ENCODE measurements at places on chromosomes 11 and 22.

GRCh38 chr11:74683279-74683871, 47.9 kb downstream of the CHRDL2 start:
- no peak for DNase-seq

DNA sequence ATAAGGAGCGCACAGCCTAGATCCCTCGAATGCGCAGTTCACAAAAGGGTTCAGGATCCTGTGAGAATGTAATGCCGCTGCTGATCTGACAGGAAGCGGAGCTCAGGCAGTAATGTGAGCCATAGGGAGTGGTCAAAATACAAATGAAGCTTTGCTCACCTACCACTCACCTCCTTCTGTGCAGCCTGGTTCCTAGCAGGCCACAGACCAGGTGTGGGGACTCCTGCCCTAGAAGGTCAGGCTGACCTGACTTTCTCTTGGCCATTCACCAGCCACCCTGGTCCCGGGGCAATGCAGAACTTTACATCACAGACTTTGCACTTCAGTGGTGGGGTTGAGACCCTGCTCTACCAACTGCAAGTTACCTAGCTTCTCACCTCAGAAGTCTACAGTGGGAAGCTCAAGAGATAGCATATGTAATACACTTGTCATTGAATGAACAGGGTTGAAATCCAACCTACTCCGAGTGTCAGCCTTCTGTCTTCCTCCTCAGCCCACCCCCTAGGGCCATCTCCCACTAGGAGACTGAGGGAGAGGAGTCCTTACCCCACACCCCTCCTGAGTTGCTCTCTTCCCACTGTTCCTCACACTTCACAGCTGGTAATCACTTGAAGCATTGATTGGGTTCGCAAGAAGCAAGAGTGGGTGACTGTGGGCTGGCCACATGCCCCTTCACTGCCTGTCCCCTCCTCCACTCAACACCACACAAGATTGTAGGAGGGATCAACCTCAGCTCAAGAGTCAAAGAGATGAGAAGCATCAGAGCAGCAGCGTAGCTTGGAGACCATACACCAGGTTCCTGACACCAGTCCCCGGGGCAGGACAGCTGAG, 2.0 kb upstream of the KCNJ1 start:
- no peak for DNase-seq

- DNase-seq, result peak; percentile 18
These were observed 17.8 kb upstream of the GLB1L2 start for GRCh38 chr11:134313821-134314607.

DNA sequence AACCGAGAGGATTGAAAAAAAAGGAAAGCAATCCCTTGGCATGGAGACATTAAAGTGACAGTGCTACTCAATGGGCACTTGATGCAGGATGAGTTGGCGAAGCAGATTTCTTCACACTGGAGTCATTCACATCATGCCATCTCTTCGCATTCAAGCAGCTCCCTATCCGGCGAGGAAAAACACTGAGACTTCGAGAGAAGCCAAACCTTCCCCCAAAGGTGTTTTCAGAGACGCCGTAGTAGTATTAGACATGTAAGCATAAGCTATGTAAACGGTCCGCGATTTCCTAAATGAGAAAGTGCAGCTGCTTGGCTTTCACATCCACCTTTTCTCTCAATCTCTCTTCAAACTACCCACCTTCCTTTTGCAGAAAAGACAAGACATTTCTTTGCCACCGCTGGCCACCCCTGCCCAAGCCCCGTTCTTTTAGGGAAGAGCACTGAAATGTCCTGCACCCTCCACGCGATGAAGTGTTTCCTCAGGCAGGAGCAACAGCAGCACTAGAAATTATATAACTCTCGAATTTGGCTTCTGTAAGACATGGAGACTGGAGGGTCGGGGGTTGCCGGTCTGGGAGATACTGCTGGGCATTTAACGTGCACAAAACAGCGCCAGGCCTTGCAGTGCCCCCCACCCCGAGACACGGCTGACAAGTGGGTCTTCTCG, at the start of gene DLG2:
Gene DLG2, minus strand, starts transcription at position 13 of the 666 bp plus-strand sequence.
- peak; percentile 50 for DNase-seq

GRCh38 chr11:76807206-76807875, 24.2 kb downstream of the TSKU start:
- DNase-seq, result peak; percentile 89

- peak; percentile 32 for DNase-seq
These were observed 453 bp downstream of the GAS2 start for GRCh38 chr11:22666688-22667439.

GRCh38 chr11:1890856-1891830, 552 bp downstream of the PRR33 start:
- no peak for DNase-seq

DNA sequence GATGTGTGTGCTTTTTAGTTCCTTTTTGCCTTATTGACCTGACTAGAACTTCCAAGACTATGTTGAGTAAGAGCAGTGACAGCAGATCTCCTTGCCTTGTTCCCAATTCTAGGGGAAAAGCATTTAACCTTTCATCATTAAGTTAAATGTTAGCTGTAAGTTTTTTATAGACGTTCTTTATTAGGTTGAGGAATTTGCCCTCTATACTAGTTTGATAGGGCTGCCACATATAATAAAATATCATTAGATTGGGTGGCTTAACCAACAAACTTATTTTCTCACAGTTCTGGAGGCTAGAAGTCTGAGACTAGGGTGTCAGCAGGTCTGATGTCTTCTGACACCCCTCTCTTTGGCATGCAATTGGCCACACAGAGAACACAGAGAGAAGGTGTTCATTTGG, 32.6 kb upstream of the B3GNT6 start:
- no peak for DNase-seq

DNA sequence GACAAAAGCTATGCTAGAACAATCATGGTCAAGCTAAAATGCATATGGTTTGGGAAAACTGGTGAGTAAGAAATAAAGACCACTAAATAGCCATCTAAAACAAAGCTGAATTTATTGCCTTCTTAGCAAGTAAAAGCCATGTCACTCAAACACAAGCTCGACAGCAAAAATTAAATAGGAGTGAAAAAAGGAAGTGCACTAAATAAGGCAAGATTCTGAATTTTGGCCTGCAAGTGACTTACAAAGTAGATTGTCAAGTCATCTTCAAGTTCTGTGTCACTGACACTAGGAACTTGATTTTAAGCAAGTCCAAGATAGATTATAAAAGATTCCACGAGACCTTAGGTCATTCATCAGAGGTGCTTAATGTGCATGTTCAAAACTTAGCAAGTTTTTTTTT, 27.4 kb downstream of the TUG1 start:
- DNase-seq, result no peak

- peak; percentile 22 for DNase-seq
These were observed 86.8 kb downstream of the PRMT3 start for GRCh38 chr11:20474176-20474881.

DNA sequence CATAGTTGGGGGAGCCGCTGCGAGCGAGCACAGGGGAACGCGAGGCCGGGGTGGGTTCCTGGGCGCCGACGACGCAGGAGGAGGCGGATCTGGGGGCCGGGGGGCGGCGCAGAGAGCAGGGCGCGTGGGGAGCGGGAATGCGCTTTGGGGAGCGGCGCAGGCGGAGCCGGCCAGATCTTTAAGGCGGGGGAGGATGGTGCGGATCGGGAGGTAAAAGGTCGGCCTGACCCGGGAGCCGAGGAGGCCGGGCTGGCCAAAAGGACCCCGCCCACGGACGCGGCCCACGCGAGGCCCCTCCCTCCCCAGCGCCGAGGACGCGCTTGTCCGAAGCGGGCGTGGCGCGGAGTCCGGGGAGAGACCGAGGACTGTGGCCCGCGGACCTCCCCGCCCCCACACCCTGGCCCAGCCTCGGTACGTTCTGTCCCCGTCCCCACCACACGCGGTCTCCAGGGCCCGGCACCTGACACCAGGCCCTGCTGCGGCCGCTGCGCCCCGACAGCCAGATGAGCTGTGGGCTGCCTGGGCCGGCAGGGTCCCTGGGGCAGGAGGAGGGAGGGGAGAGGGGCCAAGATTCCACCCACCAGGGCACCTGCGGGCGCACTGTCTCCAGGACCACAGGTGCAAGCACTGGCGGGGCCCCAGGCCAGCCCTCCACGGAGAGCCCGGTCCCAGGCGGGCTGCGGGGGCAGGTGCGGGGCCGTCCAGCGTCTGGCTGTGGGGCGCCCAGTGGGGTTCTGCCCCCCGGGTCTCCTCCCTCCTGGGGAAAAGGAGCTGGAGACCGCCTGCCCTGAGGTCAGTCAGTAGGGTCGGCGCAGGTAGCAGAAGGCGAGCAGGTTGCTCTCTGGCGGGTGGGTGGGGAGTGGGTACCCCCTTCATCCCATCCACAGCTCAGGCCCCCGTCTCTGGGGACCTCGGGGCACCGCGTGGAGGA, 10.9 kb downstream of the PIM3 start:
- DNase-seq, result no peak

DNA sequence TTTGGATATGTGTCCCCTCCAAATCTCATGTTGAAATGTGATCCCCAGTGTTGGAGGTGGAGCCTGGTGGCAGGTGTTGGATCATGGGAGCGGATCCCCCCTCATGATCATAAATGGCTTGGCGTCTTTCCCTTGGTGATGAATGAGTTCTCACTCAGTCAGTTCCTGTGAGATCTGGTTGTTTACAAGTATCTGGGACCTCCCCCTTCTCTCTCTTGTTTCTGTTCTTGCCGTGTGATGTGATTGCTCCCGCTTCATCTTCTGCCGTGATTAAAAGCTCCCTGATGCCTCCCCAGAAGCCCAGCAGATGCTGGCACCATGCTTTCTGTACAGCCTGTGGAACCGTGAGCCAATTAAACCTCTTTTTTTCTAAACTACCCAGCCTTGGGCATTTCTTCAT, 102.2 kb downstream of the SEZ6L start:
- DNase-seq, result no peak

GRCh38 chr11:10511181-10511621, 29.8 kb downstream of the RNF141 start:
- no peak for DNase-seq

- DNase-seq, result peak; percentile 48
These were observed 8.8 kb upstream of the MED17 start for GRCh38 chr11:93775289-93775688.

DNA sequence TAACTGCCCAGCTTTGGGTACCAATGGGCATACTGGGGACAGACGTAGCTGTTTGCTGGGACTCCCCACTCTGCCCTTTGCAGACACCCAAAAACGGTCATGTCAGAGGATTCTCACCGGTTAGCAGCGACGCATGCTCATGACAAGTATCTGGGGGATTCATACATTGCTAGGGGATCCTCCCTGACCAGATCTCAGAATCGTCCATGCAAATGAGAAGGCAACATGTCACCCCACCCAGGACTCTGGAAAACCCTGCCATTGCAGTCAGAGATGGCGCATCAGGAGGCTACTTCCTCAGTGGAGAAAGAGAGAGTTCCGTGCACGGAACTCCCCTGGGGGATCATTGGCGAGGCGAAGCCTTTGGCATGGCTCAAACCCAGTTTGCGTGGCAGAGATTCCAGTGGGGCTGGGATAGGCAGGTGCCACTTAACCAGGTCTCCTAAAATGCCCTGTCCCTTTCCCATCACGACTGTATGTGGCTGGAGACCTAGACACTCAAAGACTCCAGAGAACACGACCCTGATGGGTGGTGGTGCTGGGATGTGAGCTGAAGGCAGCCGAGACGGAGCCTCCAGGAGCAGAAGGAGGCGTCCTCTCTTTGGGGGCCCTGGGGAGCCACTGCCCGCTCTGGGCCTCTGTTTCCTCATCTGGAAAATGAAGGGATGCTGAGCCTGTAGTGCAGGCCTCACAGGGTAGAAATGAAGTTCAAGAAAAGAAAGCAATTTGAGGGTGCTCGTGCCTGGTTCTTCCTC, 4.9 kb downstream of the RGL4 start:
- no peak for DNase-seq

- DNase-seq, result no peak
These were observed 10.2 kb downstream of the ZC3H7B start for GRCh38 chr22:41311487-41311886.

DNA sequence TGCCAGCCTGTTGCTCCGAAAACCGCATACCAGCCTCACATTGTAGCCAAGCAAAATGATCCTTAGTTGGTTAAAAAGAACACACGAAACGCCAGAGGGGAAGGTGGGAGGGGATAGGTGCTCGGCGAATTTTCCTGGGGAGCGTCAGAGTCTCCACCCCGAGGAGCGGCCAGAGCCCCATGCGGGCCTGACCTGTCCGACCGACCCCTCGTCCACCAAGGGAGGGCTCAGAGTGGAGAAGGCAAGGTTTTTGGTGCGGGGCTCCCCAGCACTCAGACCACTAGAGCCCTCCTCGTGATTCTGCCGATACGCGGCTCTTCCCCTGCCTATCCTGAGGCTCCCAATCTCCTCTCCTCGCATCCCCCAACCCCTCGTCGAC, 39.6 kb downstream of the DIXDC1 start:
- DNase-seq, result no peak

GRCh38 chr11:12200991-12201985, 90.9 kb downstream of the MICAL2 start:
- DNase-seq, result no peak

- no peak for DNase-seq
These were observed 46.5 kb downstream of the PISD start for GRCh38 chr22:31615491-31615860.

- peak; percentile 46 for DNase-seq
These were observed 35.8 kb upstream of the MYOD1 start for GRCh38 chr11:17683377-17684161.

DNA sequence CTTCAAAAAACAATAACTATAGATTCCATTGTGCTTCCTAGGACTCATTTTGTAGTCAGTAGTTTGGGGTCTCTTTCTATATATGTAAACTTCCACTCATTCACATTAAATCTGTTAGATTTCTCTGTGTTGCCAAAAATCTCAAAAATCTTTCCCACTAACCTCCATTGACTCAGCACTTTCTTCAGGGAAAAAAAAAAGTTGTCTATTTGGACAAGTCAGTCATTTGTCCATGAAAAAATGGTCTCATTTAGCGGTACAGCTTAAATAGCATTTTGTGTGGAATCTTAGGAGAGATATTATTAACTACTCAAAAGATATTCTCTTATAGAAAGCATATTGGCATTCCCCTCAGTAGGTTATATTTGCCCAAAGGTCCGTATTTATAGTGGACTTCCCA, 81.9 kb downstream of the PPP2R1B start:
- DNase-seq, result no peak

GRCh38 chr11:77259641-77260040, 41.8 kb downstream of the GDPD4 start:
- DNase-seq, result no peak

DNA sequence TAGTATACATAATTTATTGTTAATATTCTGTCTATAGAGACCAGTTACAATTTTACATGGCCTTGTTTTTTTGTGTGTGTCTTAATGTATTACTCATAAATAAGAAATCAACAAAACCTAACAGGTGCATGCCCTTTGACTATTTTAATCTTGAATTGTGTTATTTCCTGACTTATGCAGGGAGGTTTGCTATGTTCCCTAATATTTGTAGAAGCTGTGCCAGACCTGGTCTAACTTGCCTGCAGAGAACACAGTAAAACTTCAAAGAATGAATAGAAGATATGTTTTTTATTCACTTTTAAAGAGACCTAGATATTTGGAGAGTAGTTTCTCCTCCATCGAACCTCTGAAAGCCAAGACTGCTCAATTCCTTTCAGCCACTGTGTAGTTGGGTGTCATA, 234.7 kb downstream of the LUZP2 start:
- DNase-seq, result no peak

Measured in NCI-H82 (cell line).